Hematopoietic multipotent progenitor cell (in vitro differentiated cells): ENCODE measurements at places on chromosomes 11 and 22.

- DNase-seq: no peak
Measured at GRCh38 chr11:1796413-1797011, 32.8 kb upstream of the CTSD start.

DNA sequence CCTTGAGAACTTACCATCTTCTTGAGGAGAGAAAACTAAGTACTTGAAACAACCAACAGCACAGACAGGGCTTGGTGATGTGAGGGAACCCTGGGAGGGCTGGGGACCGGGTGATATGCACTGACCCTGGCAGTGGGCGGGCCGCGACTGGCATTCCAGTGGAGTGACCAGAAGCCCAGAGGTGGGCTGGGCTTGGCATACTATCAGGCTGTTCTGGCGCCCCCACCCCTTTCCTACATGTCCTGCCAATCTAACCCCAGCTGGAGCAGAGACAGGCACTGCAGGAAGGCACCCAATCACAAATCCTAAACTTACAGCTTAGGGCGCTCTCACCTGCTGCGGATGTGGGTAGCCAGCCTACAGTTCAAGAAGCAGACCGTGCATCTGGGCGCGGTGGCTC is 54.0 kb upstream of the GCAT start:
- no peak for DNase-seq

DNA sequence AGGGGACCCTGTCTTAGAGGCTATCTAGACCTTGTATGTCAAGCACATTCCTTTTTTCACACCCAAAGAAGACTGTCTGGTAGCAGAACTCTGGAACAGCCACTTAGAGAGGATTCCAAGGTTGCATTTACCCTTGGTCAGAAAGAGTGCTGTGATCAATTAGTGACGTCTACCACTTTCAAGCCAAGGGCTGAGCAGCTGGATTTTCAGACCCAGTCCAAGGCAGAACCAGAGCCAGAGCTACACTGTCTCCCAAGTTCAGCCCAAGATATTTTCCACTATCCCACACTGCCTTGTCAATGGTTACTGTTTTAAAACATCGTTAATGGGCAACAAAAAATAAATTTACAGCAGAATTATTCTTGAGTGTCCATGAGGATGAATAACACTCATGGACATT is 24.0 kb downstream of the ABCC8 start:
- DNase-seq: no peak

DNA sequence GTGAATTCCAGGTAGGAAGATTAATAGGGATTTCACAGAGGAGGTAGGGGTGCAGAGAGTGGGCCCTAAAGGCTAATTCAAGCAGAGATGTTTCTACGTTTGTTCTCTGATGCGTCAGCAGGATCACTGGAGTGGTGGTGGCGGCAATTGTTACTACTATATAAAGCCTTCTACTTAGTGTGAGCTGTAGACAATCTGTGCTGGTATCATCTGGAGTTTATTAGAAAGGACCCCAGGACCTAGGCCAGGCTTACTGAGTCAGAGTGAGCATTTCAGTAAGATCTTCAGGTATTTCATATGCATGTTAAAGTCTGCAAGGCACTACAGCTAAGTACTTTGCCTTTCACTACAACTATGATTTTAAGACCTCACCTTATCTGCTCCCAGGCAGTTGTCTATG is 59.5 kb downstream of the USP35 start:
- no peak for DNase-seq

GRCh38 chr11:122103726-122104125 is 12.3 kb downstream of the BLID start:
- DNase-seq: no peak

DNA sequence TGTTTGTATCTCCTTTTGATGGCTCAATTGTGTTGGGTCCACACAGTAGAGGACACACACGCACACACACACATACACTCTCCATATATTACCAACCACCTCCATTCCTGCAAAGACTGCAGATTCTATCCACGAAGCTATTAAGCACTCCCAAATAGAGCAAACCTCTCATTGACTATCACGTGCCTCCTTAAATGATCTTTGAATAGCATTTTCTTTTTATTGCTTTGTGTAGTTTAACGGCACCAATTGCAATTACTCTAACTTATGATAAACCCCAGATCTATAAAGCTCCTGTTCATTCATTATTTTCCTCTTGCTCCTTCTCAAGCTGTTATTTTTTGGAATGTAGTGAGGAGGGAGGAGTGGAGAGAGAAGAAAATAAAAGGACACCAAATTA is 204.7 kb downstream of the ST3GAL4 start:
- no peak for DNase-seq

DNA sequence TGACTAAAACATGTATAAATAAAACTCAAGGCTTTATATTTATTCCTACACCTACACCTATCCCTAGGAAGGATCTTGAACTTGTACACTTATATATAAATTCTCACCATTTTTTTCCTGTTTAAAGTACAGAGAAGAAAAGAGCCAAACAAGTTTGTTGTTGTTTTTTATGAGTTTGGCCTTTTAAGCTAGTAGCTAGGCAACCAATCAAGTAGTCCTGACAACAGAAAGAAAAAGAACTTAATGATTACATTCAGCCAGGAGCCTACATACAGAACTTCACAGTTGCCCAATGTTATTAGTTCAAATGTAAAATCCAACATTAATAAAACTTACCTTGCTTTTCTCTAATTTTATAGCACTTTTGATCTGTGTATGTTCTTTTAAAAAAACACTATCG is 316.2 kb downstream of the SOX6 start:
- DNase-seq: no peak

- no peak for DNase-seq
Measured at GRCh38 chr11:45876401-45876800, 9.1 kb upstream of the MAPK8IP1 start.
